Stimulated activated CD8-positive, alpha-beta memory T cell treated with anti-CD3 and anti-CD28 coated beads, Interleukin-15, amount 100 ng/mL, for 48 hours (primary cell): ENCODE measurements at places on chromosomes 11 and 22.

DNA sequence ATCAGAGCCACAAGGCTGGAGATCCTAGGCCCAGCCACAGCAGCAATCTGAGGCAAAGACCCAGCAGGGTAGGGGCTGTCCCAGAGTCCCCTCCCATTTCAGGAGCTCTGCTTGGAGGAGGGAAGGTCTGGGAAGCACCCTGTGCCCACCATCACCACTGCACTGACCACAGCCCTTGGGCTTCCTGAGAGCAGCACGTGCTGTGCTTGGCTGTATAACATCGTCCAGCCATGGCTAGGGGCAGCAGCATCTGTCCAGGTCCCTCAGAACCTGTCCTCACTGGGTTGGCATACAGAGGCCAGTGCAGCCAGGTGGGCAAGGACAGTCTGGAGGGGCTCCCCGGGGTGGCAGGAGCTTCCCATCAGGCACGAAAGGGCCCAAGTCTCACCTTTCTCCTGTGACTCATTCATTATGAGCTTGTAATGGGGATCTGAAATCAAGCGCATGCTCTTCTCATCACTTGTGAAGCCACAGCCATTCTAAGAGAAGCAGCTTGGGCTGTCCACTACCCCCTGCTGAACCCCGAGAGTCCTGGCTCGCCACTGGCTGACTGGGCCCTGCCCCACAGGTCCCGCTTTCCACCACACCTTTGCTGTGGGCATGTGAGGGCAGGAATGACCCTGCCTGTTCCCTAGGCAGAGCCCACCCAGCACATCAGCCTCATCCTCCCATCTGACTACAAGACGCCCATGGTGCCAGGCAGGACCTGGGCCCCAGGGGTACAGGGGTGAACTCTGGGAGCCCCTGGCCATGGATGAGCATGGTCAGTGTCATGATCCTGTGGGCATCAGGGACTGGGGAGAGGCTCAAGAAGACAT is 83.3 kb downstream of the MED15 start:
- no peak for DNase-seq

- DNase-seq = no peak
Observed at GRCh38 chr11:75462117-75462653, 29.2 kb upstream of the KLHL35 start.

DNA sequence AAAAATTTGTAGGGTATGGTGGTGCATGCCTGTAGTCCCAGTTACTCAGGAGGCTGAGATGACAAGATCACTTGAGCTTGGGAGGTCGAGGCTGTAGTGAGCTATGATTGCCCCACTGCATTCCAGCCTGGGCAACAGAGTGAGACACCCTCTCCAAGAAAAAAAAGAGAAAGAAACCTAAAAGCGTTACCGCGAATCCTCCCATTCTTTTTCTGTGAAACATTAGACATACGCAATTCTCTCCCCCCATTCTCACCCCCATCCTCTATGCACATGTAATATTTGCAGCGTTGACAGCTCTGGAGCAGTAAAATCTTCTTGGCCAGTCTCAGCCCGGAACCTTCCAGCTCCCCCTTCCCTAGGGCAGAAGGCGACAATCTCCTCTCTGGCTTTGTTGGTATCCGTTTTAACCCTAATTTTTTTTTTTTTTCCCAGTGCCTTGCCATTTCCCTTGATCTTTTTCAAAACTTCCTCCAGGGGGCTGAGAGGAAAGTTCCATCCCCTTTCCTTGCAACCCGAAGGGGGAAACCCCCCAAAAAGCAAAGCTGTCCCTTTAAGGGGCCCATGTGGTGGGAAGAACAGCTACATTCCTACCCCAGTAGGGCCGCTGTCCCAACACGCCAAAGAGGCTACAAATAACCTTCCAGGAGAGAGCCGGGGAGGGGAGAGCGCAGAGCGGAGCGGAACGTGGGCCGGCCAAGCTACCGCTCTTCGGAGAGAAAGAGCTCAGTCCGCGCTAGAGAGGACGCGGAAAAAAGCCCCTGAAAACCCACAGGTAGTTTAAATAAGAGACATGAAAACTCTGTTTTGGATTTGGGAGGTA is 1.9 kb downstream of the LRP4 start:
- no peak for DNase-seq

- no peak for DNase-seq
Observed at GRCh38 chr11:86620891-86621521, 51.4 kb downstream of the ME3 start.

DNA sequence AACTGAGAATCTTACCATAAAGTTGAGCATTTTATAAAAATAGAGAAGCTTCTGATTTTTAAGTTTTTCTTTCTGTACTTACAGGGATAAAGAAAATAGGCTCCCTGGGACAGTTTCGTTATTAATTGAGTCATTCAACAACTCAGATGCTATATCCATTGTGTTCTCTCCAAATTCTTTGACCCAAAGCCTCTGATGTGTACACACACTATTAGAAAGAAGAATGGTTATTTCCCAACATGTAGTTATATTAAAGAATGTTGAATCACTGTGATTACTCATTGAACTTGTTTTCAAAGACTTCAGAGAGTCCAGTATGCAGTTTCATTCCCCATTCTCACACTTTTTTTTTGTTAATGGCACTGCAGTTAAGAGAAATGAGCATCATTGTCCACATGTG is 734.3 kb upstream of the ARHGAP42 start:
- no peak for DNase-seq

DNA sequence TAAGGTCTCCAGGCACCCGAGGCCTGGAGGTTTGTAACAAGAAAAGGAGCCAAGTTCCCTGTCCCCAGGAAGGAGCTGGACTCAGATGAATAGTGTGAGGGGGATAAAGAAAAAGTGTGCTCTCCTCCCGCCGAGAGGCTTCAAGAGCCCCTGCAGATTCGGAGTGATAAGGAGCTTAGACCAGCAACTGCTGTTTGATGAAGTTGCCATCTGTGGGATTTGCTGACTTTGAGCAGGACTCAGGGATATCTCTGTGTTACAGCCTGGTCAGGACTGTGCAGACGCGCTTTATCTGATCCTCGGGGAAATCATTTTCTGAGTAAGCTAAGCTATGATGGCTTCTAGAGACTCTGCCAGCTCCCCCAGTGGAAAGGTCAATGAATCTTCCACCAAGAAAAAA is 1017.0 kb downstream of the TBC1D22A start:
- no peak for DNase-seq

DNA sequence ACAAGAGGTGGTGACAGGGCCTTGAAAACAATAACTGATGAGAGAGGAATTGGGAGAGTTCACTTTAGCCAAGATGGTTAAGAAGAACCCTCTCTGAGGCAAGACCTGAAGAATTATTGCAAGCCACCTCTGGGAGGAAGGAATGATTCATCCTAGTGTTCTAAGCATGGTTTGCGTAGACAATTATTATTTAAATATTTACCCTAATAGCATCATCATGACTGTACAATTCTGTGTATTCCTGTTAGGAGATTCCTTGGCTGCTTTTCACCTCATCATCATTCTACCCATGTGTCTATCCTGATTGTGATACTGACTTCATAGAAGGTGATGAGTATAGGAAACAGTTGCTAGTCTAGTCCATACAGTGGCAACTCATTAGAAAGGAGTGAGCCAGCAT is 264.4 kb downstream of the DDX10 start:
- DNase-seq = no peak

DNA sequence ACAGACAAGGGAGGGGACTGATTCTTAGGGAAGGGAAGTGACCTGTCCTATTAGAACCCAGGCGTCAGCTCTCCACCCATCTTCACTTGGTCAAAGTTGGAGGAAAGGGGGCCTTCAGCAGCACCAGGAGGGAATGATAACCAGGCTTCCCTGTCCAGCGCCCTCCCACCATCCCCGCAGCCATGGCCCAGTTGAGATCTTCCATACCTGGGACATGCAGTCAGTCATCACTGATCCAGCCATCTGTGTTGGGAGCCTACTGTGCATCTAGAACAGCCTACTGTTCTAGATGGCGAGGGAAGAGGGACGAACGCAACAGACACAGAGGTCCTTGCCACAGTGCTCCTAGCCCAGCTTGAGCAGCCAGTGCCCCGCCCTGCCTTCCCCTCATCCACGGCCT is 40.6 kb downstream of the PDGFB start:
- DNase-seq = no peak

DNA sequence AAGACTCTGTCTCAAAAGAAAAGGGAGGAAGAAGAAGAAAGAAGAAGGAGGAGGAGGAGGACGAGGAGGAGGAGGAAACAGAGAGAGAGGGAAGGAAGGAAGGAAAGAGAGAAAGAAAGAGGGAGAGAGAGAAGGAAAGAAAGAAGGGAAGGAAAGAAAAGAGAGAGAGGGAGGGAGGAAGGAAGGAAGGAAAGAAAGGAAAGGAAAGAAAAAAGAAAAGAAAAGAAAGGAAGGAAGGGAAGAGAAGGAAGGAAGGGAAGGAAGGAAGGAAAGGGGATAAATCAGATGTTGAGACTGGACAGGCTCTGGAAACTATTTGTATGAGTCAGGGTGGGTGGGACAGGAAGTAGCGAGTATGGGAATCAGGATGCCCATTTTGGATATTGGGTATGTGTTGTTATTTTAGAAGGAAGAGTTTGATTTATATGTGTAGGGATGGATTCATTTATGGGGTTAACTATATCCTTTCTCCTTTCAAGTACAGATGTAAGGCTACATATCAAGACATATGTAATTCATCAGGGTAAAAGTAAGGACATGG is 6.0 kb upstream of the RPL3 start:
- no peak for DNase-seq

DNA sequence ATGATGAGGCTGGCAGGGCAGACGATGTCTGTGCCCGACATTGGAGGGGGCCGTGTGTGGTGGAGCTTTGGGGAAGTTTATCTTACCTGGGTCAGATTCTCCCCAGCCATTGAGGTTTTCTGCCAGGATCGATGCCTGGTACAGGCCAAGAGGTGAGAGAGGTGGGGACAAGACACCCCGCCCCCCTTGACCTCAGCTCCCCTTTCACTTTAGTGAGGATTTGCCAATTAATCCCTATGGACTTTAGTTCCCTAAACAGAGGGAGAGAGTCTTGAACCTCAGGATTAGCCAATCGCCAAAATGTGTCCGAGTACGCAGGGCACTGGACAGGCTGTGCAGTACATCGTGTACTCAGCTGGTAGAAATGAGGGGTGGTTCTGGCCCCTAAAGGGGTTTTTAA is 541 bp downstream of the HORMAD2 start:
- no peak for DNase-seq

GRCh38 chr11:8259306-8259959 is 4.2 kb downstream of the LMO1 start:
- no peak for DNase-seq
